ENCODE measurements at places on chromosomes 7 and 10.

DNA sequence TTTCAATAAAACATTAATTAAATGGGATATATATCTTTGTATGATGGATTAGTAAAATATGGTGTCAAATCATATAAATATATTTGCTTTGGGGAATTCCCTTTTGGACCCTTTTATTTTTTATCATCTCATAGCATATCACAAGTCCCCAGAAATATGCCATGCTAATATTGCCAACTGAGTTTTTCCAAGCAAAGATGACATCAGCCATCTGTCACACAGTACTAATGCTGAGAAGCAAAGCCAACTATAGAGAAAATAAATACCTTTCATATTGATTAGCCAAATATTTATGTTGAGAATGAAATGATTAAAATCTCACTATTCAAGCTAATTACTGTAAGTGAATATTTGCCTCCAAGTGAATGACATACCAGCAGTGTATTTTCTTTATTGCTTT, 575.3 kb downstream of the ETV1 start:
- no peaks in the 10 kb centered on the region for H3K27me3 ChIP-seq
- H3K36me3 ChIP-seq, result no peaks in the 10 kb centered on the region
- DNase-seq, result no peak
- no peak overlapping the region for H3K4me3 ChIP-seq
- H3K4me1 ChIP-seq, result no peaks in the 10 kb centered on the region

- no peak overlapping the region for H3K27ac ChIP-seq
- no peaks in the 10 kb centered on the region for H3K36me3 ChIP-seq
- peaks cover 2% of the 10 kb centered on the region for H3K4me1 ChIP-seq
These were observed 40.1 kb downstream of the PALD1 start for GRCh38 chr10:70518695-70519094.

GRCh38 chr10:59433720-59434428, 71.5 kb upstream of the FAM13C start:
- H3K27me3 ChIP-seq, result no peaks in the 10 kb centered on the region

- H3K4me3 ChIP-seq, result no peak overlapping the region
- no peak for DNase-seq
- H3K4me1 ChIP-seq, result peaks cover 4% of the 10 kb centered on the region
- peaks cover 30% of the 10 kb centered on the region for H3K27me3 ChIP-seq
- no peaks in the 10 kb centered on the region for H3K36me3 ChIP-seq
These were observed 53.7 kb downstream of the KCNH2 start for GRCh38 chr7:150924369-150924781.

- no peaks in the 10 kb centered on the region for H3K36me3 ChIP-seq
- peaks cover 7% of the 10 kb centered on the region for H3K4me1 ChIP-seq
- DNase-seq, result no peak
These were observed 113.3 kb upstream of the KMT2E start for GRCh38 chr7:104900525-104901239.

DNA sequence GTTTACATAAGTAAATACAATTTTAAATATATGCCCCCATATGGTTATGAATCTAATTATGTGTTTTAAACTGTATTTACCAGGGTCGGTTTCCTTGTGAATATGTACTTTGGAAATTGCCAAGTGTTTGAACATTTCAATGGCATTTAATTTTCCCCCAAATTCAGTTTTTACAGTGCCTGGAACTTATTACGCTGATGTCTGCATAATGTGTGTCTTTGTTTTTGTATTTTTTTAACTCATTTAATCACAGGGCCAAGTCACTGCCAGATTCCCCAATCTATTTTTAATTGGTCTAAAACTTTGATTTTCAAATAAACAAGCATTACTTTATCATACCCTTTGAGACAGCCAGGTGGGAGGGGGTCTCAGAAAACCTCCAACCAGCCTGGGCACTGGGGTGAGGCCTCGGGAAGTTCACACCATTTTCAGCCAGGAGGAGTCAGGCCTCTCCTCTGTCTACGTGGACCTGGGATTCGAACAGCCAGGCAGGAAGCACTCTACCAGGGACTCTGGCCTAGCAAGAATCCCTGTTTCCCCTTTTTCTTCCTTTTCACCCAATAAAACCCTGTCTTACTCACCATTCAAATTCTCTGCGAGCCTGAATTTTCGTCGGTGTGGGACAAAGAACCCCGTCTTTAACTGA, 151.5 kb upstream of the COL1A2 start:
- H3K36me3 ChIP-seq, result no peaks in the 10 kb centered on the region
- no peaks in the 10 kb centered on the region for H3K4me1 ChIP-seq
- H3K4me3 ChIP-seq, result no peak overlapping the region
- no peak overlapping the region for H3K27ac ChIP-seq
- H3K27me3 ChIP-seq, result no peaks in the 10 kb centered on the region
- DNase-seq, result no peak

DNA sequence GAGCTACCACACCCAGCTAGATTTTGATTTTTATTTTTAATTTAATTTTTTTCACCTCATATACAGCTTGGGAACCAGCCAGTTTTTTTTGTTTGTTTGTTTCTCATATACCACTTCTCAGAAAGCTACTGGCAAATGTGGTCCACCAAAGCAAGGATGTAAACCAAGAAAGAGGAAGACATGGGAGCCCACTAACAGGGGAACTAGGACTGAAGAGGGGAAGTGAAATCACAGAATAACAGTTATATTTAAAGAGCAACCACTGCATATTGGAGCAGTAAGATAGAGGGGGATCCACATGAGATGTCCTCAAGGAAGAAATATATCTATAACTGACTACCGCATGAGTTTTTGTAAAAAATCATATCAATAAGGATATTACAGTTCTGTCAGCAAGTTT, 10.5 kb downstream of the CPVL start:
- H3K27ac ChIP-seq, result no peak overlapping the region
- no peak for DNase-seq
- no peaks in the 10 kb centered on the region for H3K36me3 ChIP-seq
- no peak overlapping the region for H3K4me3 ChIP-seq
- no peaks in the 10 kb centered on the region for H3K4me1 ChIP-seq

- H3K4me3 ChIP-seq, result no peak overlapping the region
- H3K27me3 ChIP-seq, result peaks cover 3% of the 10 kb centered on the region
- H3K36me3 ChIP-seq, result no peaks in the 10 kb centered on the region
- H3K27ac ChIP-seq, result no peak overlapping the region
- peaks cover 13% of the 10 kb centered on the region for H3K4me1 ChIP-seq
These were observed 76.4 kb upstream of the ZMIZ1 start for GRCh38 chr10:78992333-78992732.

- DNase-seq, result no peak
- no peaks in the 10 kb centered on the region for H3K27me3 ChIP-seq
- no peaks in the 10 kb centered on the region for H3K36me3 ChIP-seq
- H3K27ac ChIP-seq, result no peak overlapping the region
These were observed 41.2 kb upstream of the PTPRZ1 start for GRCh38 chr7:121831801-121832200.

GRCh38 chr10:16776896-16777295, 40.3 kb downstream of the RSU1 start:
- H3K4me1 ChIP-seq, result peaks cover 30% of the 10 kb centered on the region
- no peak overlapping the region for H3K4me3 ChIP-seq
- H3K27me3 ChIP-seq, result no peaks in the 10 kb centered on the region
- H3K27ac ChIP-seq, result no peak overlapping the region
- DNase-seq, result no peak
- peaks cover 14% of the 10 kb centered on the region for H3K36me3 ChIP-seq

DNA sequence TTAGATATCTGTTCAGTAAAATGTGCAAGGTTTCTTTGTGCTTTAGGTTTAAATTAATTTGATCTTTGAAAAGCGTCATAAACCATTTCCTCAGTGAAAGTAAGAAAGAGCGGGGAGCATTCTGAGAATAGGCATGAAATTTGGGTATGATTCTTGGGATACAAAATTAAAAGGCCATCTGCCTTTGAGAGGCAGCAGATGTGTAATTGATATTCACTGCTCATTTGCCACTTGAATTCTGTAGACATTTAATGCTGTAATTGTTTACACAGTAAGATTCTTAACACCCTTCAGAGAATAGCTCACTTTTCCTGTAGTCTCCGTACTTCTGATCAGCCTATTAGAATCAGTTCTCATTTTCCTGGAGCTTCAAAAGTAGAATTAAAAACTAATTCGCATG, 18.7 kb downstream of the FRMD4A start:
- no peak overlapping the region for H3K4me3 ChIP-seq
- no peak overlapping the region for H3K27ac ChIP-seq
- peaks cover 35% of the 10 kb centered on the region for H3K27me3 ChIP-seq
- no peaks in the 10 kb centered on the region for H3K4me1 ChIP-seq
- H3K36me3 ChIP-seq, result no peaks in the 10 kb centered on the region

- no peak overlapping the region for H3K4me3 ChIP-seq
- H3K4me1 ChIP-seq, result no peaks in the 10 kb centered on the region
- H3K27ac ChIP-seq, result no peak overlapping the region
- H3K36me3 ChIP-seq, result no peaks in the 10 kb centered on the region
These were observed 316.0 kb downstream of the CXCL12 start for GRCh38 chr10:44068716-44069482.

DNA sequence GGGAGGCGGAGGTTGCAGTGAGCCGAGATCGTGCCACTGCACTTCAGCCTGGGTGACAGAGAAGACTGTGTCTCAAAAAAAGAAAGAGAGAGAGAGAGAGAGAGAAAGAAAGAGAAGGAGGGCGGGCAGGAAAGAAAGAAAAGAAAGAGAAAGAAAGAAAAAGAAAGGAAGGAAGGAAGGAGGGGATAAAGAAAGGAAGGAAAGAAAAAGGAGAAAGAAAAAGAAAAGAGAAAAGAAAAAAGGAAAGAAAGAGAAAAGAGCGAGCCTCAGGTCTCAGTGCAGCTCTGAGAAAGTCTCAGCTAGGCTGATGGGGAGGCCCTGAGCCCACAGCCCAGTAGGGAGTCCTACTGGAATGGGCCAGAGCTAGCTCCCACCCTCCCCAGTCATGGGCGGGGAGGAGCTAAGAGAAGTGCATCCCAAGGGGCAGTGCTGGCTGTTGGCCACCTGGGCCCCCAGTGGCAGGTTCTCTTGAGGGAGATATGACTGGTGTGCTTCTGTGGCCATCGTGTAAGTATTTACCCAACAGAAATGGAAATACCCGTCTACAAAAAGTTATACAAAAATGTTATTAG, 69.3 kb downstream of the ABRAXAS2 start:
- H3K27ac ChIP-seq, result no peak overlapping the region
- no peak overlapping the region for H3K4me3 ChIP-seq
- H3K36me3 ChIP-seq, result no peaks in the 10 kb centered on the region
- peaks cover 3% of the 10 kb centered on the region for H3K27me3 ChIP-seq

DNA sequence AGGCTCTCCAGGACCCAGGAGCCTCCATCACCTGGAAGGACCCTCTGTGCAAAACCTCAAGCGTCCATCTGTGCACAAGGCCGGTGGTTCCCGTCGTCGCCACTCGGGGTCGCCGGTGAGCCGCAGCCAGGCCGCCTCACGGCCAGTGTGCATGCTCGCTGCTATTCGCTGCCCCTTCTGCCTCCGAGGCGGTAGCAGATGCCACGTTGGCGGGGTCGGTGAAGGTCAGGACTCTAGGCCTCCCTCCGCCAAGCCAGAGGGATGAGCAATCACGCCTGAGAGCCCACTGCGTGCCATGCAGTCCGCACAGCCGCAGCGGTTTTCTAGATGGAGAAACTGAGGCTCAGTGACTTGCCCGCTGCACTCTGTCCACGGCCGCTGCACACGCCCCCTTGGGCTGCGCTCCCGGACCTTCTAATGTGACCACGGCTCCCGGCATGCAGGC, 5.7 kb downstream of the UPK3B start:
- no peaks in the 10 kb centered on the region for H3K36me3 ChIP-seq
- H3K4me1 ChIP-seq, result no peaks in the 10 kb centered on the region
- H3K27me3 ChIP-seq, result no peaks in the 10 kb centered on the region

All from activated CD4-positive, alpha-beta memory T cell treated with anti-CD3 and anti-CD28 coated beads, Interleukin-2, amount 10 ng/mL, durations not matched to agents 7 days and 5 days (primary cell).